Stimulated activated CD8-positive, alpha-beta memory T cell treated with anti-CD3 and anti-CD28 coated beads, Interleukin-2, amount 100 ng/mL, for 48 hours (primary cell): ENCODE measurements at places on chromosomes 3 and 15.

- DNase-seq: no peak
Measured at GRCh38 chr15:59532770-59533379, 78.7 kb upstream of the GCNT3 start.

DNA sequence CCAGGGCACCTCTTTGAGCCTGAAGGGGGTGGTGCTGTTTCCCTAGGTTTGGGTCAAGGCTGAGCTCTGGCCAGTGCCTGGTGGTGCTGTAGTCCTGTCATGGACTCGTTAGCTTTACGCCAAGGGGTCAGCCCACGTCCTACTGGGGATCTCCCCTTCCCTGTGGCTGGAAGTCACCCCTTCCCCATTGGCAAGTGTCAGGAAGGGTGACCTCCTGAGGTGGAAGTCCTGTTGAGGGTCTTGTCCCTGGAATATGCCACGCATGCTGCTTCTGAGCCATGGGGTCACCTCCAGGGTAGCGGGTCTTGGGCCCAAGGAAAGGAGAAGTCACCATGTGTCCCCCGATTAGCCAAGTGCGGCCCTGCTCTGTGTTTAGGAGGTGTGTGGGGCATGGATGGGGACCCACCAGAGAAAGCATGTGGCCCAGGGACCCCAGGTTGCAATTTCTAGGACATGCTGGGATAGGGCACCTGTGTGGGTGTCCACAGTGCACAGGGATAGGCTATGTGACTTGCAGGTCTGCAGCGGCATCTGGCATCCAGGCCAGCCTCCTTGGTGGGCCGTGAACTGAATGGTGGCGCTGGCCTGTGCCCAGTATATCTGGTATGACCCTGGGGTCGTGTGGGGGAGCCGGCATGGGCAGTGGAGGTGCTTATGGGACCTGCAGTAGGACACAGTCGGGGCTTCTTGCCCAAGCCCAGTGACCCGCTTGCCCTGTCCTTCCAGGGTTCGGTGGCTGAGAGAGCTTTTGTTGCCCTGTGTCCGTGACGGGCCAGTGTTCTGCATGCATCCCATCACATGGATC lies 226.7 kb downstream of the SNRPN start:
- DNase-seq: no peak

GRCh38 chr3:42302924-42303634 lies 37.1 kb upstream of the CCK start:
- no peak for DNase-seq

DNA sequence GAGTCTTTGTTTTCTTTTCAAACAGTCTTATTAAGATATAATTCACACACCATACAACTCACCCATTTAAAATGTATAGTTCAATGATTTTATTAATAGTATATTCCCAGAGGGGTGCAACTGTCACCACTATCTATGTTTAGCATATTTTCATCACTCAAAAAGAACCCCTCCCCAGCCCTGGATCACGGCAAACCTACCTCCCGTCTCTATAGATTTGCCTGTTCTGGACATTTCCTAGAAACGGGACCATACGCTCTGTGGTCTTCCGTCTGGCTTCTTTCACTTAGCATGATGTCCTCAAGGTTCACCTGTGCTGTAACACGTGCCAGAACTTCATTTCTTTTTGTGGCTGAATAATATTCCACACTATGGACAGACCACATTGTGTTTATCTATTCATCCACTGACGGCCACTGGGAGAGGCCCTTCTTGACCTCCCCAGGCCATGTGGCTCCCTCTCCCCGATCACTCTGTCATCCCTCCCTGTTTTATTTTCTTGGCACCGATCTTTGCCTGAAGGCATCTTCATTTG lies 56.4 kb downstream of the IQSEC1 start:
- DNase-seq: no peak
